Activated CD4-positive, alpha-beta T cell treated with anti-CD3 and anti-CD28 coated beads, Interleukin-2, amount 50 U/mL, for 24 hours (primary cell): ENCODE measurements at places on chromosomes 3 and 15.
A peak's percentile ranks its signal among the peaks of the same experiment; 100 is the strongest.

DNA sequence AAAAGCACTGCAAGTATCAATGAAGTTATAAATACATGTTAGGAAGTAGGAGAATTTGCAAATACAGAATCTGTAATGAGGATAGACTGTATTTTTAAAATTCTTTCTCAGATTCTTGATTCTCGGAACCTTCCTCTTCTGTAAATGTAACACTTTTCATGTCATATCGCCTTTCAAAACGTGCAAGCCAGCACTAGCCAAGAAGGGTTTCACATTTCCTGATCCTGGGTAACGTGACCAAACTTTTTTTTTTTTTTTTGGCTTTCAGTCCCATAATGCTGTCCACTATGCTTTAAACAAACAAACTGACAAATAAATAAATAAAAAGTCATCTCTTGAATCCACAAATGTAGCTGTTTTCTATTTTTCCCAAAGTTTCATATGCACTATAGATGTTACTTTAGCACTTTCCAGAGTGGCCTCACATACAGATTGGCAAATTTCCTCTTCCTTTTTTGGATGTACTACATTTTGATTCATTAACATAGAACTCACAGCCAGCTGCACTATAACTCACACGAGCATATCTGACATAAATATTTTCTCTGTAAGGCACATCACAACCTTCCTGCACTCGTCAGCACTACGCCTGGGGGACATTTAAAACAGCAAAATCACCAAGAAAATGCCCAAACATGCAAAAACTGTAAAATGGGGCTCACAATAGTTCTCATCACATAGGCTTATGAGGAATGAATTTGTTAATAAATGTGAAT, 208.1 kb downstream of the OSBPL10 start:
- no peak for DNase-seq

GRCh38 chr3:170598091-170598502, 12.2 kb upstream of the SLC7A14 start:
- no peak for DNase-seq

GRCh38 chr3:174051191-174051590, 653.6 kb downstream of the NLGN1 start:
- DNase-seq, result no peak

DNA sequence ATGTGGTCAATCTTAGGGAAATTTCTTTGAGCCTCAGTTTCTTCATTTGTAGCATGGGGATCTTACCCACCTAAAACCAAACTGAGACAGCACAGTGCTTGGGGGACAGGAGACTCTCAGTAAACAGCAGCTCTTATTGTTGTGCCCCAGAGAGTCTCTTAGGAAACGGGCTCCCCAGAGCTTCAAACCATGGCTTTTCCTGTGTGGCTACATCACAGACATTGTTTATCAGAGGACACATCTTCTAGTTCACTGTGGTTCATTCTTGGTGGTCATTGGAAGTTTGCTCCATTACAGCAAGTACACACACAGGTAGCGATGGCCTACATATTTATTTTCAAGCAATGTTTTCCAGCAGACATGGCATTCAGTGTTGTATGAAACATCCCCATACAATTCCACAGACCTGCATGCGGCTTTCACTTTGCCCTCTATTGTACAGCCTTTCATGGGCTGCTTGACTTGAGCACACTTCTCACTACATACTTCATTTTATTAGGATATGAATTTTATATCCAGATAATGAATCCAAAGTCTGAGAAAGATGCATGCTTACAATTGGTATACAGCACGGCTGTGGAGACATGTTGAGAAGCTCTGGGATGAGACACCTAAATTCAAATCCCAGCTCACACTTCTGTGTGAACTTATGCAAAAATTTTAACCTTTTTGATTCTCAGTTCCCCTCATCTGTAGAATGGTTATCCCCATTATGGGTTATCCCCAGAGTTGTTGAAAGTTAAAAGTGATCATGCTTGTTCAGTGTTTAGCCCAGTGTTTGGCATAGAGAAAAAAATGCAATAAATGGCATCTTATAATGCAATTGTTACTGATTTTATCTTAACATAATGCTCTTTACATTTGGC, 84.8 kb upstream of the ICE2 start:
- DNase-seq, result no peak

GRCh38 chr15:38487378-38487777, 33.5 kb downstream of the FAM98B start:
- no peak for DNase-seq

DNA sequence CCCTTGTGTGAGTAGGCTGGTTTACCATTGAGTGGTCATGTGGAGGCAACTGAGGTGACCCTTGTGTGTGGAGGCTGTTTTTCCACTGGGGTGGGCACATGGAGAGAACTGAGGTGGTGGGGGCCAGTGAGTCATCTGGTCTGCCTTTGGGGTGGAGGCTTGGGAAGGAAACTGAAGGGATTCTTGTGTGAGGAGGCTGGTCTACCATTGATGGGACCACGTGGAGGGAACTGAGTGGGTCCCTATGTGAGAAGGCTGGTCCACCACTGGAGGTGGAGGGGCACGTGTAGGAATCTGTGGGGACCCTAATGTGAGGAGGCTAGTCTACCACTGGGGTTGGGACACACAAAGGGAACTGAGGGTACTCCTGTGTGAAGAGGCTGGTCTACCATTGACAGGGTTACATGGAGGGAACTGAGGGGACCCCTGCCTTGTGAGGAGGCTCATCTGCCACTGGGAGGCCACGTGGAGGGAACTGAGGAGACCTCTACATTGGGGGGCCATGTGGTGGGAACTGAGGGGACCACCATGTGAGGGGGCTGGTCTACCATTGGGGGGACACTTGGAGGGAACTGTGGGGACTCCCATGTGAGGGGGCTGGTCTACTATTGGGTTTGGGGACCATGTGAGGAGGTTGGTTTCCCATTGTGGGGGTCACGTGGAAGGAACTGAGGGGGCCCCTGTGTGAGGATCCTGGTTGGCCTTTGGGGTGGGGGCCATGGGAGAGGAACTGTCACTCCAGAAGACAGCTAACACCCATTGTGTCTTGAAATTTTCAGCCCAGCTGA, 164.5 kb downstream of the WNT7A start:
- DNase-seq, result no peak

DNA sequence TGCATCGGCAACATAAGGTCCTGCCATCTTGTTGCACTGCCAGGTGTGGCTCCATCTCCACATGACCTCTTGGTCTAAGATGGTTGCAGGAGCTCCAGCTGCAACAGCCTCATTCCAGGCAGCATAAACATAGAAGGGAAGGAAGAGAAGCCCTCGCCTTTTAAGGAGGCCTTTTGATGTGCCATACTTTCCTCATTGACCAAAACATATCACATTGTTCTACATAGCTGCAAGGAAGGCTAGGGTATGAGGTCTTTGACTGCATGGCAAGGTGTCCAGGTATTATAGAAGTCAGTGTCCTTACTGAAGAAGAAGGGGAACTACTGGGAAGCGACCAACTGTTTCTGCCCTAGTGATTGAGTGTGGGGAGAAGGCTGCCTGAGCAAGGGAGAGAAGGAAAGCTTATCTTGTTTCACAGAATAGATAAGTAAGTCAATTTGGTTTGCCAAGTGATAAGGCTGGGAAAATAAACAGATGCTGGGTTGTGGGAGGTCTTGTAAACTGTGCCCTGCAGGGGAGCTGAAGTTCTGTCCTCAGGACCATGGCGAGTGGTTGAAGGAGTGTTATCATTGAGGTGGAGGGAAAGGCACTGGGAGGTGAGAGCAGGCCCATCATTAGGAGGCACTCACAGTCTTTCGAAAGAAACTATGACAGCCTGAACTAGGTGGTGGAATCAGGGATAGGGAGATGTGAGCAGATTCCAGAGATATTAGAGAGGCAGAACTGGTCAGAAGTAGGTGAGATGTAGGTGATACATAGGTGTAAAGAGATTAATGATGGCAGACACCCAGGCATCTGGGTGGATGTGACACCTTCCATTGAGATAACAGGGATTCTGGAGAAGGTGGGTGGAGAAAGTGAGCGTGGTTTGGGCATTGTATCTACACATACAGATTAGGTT, 93.8 kb upstream of the IGF1R start:
- DNase-seq, result no peak

GRCh38 chr3:177429771-177430170, 232.5 kb upstream of the TBL1XR1 start:
- no peak for DNase-seq

DNA sequence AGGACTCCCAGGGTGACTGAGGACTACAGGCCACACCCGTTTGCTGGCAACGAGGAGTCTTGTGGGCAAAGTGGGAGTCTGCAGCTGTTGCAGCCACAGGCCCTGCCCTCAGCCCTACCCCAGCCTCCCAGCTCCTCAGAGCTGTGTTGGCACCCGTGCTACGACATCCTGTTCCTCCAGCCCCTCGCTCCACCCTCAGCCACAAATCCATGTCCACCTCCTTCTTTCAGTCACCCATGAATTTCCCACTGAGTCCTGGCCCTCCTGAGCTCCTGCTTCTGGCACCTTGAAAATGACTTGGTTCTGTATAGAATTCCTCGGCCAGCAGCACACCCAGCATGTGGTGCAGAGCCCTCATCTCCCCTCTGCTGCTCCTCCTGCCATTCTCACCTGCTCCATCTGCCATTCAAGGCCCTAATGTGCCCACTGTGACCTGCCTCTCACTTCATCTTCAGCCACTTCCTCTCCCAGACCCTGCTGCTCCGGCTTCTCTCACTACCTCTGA, 20.9 kb upstream of the VILL start:
- DNase-seq, result no peak

GRCh38 chr3:172559020-172559419, 35.8 kb upstream of the TNFSF10 start:
- no peak for DNase-seq

DNA sequence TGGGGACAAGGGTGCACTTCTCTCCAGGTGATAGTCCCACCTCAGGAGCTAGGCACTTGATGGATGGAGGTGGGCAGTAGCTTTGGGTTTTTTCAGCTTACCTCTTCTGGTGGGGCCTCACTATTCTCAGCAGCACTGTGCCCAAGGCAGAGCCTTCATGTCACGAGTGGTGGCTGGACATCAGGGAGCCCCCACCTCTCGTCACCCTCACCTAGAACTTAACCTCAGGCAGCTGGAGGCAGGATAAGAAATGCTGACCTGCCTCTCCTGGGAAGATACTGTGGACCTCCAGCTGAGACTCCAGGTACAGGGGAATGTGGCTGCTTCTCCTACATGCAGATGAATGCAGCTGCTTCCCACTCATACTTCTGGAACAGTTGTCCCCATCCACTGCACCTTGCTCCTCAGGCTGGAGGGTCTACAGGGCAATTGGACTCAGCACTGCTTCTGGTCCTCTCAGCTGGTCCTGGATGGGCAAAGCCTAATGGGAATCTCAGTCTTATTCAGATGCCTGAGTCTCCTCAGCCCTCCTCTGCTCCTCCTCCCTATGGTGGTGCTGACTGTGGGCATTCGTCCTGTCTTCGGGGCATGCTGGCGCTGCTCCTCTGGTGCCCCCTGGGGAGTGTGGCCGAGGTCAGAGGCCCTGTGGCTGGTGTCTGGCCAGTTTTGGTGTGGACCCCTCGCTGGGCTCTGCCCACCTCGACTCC, 129.9 kb downstream of the KLF13 start:
- DNase-seq, result no peak

- peak; percentile 46 for DNase-seq
Observed at GRCh38 chr3:197428117-197428801, 127.5 kb downstream of the BDH1 start.

DNA sequence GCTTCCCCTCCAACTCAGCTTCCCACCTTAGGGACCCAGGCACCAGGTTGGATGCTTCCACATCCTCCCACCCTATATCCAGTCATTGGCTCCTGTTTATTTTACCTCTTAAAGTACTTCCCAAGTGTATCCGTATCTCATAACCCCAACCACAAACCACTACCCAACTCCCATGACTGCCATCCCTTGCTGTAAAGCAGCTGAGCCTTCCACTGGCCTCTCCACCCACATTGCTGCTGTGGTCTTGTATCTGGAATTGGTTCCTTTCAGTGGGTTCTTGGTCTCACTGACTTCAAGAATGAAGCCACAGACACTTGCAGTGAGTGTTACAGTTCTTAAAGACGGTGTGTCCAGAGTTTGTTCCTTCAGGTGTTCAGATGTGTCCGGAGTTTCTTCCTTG, 79.8 kb upstream of the HRH1 start:
- no peak for DNase-seq

DNA sequence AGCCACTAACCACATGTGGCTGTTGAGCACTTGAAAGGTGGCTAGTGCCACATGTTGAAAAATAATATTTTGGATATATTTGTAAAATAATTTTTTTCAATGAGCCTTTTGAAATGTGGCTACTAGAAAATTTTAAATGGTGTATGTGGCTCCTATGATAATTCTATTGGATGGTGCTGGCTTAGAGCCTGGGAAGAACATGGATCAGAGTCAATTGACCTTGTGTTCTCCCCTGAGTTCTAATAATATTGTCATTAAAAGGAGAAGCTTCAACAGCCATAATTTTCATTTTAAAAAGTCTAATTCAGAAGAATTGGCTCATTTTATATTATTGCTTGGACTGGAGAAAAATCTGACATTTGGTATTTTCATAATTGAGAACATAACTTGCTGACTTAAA, 167.3 kb downstream of the LPP start:
- DNase-seq, result no peak

GRCh38 chr3:51646091-51646490, 25.0 kb upstream of the TEX264 start:
- no peak for DNase-seq

DNA sequence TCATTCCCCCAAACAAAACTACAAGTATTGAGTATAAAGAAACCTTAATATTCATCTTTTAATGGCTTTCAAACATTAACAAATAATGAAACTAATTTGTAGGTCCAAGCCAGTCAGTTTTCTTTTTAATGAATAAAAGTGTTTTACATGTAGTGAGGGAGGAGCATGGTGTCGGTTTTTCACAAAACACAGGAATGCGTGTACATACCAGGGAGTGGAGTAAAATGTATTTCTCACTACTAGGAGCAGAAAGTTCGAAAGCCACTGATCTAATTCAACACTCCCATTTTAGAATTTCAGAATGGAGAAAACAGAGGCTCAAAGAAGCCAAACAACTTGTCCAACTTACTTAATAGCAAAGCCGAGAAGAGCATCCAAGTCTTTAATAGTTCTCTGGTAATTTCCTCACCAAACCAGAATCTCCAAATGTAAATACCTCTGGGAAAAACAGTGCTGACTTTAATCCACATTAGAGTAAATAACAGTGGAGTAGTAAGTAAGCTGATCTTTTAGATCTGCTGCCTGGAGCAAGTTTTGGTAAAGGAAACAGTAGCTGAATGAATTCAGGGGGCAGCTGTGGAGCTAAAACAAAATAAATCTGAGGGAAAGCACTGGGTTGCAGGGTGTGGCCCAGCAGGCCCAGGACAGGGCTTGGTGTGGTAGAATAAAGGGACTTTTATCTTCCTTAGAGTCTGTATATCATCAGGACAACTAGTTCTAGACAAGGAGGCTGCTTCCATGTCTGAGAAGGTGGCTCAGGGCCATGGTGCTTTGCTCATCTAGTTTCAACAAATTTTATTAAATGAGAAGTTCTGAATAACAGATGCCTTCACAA, 7.9 kb downstream of the ANP32A start:
- no peak for DNase-seq

DNA sequence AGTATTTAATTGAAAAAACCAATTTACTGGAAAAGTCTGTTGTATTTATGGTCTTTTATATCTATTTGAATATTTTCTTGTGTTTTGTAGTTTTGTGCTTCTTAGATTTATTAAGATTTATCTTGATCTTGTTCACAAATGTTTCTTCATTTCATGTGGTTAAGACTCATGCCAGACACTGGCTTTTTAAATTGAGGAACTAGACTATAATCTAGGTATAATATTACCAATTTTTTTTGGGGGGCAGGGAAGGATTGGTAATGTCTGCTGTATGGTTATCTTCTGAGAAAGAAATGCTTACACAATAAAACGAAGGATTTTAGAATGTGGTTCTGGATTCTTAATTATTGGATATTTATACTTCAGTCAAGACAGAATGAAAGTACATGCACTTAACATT, 24.9 kb downstream of the AP4E1 start:
- DNase-seq, result no peak
